ENCODE measurements at places on chromosomes 16 and 17.

- no peaks in the 10 kb centered on the region for H3K27me3 ChIP-seq
- no peak for DNase-seq
- H3K27ac ChIP-seq, result no peak overlapping the region
- H3K4me1 ChIP-seq, result no peaks in the 10 kb centered on the region
Observed at GRCh38 chr17:45791041-45791582, 7.0 kb downstream of the CRHR1 start.

- H3K4me3 ChIP-seq, result no peak overlapping the region
- no peaks in the 10 kb centered on the region for H3K27me3 ChIP-seq
- H3K4me1 ChIP-seq, result no peaks in the 10 kb centered on the region
- peak; percentile 83 for DNase-seq
Observed at GRCh38 chr17:73228748-73229236, 32.9 kb downstream of the CPSF4L start.

DNA sequence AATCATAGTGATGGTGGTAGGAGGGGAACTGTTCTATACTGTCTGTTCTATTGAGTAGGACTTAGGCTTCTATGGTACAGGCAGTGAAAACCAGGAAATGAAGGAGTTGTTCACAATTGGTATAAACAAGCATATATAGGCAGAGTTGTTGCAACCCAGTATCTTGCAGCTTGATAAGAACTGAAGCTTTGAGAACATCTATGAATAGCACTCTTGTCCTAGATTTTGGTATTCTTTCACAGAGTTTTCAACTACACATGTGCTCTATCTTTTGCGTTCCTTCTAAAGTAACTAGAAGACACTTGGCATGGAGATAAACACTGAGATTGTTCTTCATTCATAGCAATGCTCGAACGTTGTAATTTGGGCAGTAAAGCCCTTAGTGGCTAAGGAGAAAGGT, 91.8 kb downstream of the KCNJ2 start:
- no peak overlapping the region for H3K27ac ChIP-seq
- no peaks in the 10 kb centered on the region for H3K27me3 ChIP-seq
- H3K4me1 ChIP-seq, result no peaks in the 10 kb centered on the region
- DNase-seq, result no peak
- H3K36me3 ChIP-seq, result no peaks in the 10 kb centered on the region

GRCh38 chr17:68676856-68677255, 75.7 kb upstream of the FAM20A start:
- no peaks in the 10 kb centered on the region for H3K4me1 ChIP-seq
- H3K27me3 ChIP-seq, result no peaks in the 10 kb centered on the region
- H3K4me3 ChIP-seq, result no peak overlapping the region
- DNase-seq, result no peak

GRCh38 chr16:89548344-89549006, 12.0 kb upstream of the RPL13 start:
- H3K4me3 ChIP-seq, result no peak overlapping the region
- DNase-seq, result no peak
- no peaks in the 10 kb centered on the region for H3K27me3 ChIP-seq
- H3K4me1 ChIP-seq, result no peaks in the 10 kb centered on the region
- H3K27ac ChIP-seq, result no peak overlapping the region

- H3K4me1 ChIP-seq, result peaks cover 5% of the 10 kb centered on the region
- no peaks in the 10 kb centered on the region for H3K27me3 ChIP-seq
- H3K27ac ChIP-seq, result no peak overlapping the region
- no peaks in the 10 kb centered on the region for H3K36me3 ChIP-seq
- H3K4me3 ChIP-seq, result no peak overlapping the region
Observed at GRCh38 chr17:33012522-33013033, 20.9 kb downstream of the SPACA3 start.

GRCh38 chr16:51549836-51550235, 398.8 kb upstream of the SALL1 start:
- H3K27ac ChIP-seq, result no peak overlapping the region
- no peak for DNase-seq
- no peaks in the 10 kb centered on the region for H3K4me1 ChIP-seq
- H3K36me3 ChIP-seq, result no peaks in the 10 kb centered on the region
- no peaks in the 10 kb centered on the region for H3K27me3 ChIP-seq
